ENCODE measurements at places on chromosomes 5 and 9.

- no peak for DNase-seq
Measured at GRCh38 chr5:127056896-127057295, 16.4 kb downstream of the C5orf63 start.

- no peak for DNase-seq
Measured at GRCh38 chr9:37302277-37302676, 120.2 kb upstream of the GRHPR start.

GRCh38 chr9:127895811-127896210 is 3.6 kb downstream of the ST6GALNAC6 start:
- DNase-seq: no peak

DNA sequence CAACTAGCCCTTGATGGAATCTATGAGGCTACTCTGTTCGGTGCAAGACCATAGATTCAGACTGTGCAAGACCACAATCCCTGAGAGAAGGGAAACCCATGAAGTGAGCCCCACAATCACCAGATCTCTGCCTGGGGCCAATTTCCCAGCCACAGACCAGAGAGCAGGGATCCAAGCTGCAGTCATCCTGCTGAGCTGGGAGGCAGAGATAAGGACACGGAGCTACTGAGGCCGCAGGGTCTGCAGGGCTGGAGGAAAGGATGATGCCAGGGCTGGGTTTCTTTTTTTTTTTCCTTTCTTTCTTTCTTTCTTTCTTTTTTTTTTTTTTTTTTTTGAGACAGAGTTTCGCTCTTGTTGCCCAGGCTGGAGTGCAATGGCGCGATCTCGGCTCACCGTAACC is 47.7 kb upstream of the FUBP3 start:
- no peak for DNase-seq

DNA sequence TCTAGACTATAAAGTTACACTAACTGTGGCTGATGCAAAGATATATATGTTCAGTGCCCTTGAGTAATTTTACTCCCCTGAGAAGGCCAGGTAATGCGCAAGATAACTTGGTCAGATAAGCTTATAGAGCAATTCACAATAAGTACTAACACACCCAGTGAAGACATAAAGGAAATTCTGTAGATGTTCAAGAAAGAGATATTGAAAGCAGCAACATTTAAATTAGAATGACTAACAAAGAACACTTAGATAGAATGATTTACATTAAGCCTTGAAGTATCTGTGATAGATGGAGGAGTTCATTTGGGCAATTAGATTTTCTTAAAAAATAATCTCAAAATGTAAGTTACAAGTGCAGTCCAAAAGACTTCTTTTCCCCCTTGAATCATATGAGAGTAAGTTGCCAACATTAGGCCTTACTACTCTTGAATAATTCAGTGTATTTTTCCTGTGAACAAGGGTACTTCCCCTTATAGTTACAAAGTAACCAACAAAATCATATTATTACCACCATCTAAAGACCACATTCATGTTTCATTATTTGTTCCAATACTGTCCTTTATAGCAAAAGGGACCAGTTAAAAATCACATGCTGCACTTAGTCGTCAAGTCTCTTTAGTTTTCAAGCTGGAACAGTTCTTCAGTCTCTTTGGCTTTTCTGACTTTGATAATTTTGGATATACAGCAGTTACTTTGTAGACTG is 44.4 kb upstream of the ELOVL7 start:
- DNase-seq: no peak

Measured in stimulated activated CD8-positive, alpha-beta memory T cell treated with anti-CD3 and anti-CD28 coated beads, Interleukin-7, amount 100 ng/mL, for 1 hour (primary cell).